Mucosa of gallbladder (tissue), 1 donor: ENCODE measurements at places on chromosomes 2 and 18. TPM values are rescaled to one million over a fixed set of nuclear protein-coding genes. Genes with fewer than 3 reads are reported as not detected.
A peak's percentile ranks its signal among the peaks of the same experiment; 100 is the strongest.

DNA sequence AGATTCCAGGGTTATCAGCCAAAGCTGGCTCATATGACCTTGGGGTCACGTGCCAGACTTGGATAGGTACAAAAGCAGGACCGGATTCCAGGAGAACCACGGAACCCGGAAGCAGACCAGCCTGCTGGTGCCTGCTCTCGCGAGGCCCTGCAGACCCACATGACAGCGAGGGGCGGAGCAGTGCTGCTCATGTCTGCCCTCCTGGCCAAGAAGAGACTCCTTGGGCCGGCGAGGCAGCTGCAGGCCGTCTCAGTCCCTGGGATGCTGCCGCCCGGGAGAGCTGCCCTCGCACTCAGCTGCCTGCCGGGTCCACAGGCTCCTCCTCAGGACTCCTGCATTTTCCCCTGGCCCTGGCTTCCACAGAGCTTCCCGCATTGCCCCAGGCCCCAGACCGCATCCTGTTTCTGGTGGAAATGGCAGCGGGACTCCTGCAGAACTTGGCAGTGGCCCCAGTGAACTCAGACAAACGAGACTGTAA lies 739.5 kb downstream of the SOCS6 start:
- DNase-seq, result no peak

SLC8A1 gene
- total RNA-seq, result 82.9 TPM

DNA sequence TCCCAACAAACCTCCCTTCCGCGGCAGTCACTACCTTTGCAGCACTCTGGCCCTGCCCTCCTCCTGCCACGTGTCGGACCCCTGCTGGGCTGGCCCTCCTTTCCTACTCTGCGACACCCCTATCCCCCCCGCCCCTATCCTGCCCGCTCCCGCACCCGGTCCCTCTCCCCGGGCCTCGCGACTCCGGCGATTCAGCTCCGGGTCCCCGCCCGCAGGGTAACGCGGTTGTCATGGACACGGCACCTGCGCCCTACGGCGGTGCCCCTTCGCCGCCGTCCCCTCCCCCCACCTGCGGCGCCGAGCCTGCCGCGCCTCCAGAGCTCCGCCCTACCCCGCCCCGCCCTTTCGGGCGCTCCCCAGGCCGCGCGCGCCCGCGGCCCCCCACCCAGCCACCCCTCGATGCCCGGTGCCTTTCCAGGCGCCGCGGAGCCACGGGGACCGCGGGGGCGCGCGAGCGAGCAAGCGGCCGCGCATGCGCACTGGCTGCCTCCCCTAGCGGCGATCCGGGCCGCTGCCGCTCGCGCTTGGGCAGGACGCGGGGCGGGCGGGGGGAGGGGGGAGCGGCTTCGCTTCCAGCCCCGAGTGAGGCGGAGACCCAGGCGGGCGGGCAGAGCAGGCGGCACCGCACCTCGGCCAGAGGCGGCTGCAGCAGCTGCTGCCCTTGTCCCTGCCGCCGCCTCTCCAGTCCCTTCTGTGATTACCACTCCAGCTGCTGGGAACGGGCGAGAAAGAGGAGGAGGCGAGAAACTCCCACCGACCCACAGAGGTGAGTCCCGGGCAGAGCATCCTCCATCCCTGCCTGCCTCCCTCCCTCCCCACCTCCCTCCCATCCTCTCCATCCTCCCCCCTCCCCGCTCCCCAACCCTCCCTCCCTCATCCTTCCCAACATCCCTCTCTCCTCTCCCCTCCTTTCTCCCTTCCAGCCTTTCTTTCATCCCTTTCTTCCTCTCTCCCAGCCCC lies at the start of gene CTNNA2:
CTNNA2 (plus strand) TSS at position 610 of the 960 bp plus-strand sequence.
- DNase-seq, result peak; percentile 11

AGXT gene
- 1.6 TPM for total RNA-seq

- no peak for DNase-seq
Measured at GRCh38 chr2:76849086-76849485, 673.1 kb downstream of the LRRTM4 start.

- DNase-seq, result no peak
Measured at GRCh38 chr2:200041639-200042038, 86.3 kb downstream of the MAIP1 start.

DNA sequence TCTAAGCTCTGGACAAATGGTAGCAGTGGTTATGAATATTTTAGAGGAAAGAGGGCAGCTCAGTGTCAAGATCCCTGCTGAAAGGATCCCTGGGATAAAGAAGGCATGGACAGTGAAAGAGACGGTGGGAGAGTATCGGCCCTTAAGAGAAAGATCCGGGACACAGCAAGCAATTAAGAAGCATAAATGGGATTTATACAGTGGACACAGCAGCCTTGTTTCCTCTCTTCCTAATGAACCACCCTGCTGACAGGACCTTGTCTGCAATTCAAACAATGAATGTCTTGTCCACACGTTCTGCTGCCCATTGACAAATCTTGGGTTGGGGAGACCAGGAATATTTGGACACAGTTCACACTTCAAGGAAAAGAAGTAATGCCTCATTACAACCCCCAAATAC lies 16.5 kb downstream of the CPLX4 start:
- no peak for DNase-seq

- DNase-seq, result peak; percentile 65
Measured at GRCh38 chr2:85390941-85391669, 19.1 kb downstream of the CAPG start.

DNA sequence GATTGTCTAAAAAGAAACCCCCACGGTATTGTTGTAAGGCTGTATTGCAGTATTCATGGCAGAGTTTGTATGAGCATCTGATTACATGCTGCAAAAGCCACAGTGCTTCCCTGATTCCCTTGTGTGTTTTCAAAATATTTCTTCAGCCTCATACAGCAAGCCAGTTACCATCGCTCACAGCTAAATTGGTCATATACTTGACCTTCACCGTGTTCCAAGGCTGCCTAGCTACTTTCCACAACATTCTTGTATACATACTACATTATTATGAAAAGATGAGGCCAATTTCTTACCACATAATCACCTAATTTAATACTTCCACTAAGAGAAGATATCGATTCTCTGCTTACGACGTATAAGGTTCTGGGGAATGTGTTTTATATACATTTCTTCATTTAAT lies 576.3 kb upstream of the CNTNAP5 start:
- DNase-seq, result no peak

DNA sequence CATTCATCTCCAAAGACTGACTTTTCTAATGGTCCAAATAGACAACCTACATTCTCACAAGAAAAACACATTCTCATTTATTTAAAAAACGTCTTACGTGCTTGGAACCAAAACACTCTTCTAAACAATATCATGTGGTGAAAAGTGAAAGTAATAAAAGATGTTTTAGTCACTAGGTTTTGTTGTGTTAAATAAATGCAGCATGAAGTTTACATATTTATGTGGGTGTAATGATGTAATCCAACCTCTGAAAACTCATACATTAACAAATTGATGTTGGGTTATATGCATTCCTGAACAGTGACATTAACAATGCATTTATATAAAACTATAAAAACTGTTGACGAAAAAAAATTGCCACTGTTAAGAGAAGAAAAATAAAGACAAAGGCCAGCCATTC lies 55.1 kb upstream of the ACVR2A start:
- DNase-seq, result no peak

DNA sequence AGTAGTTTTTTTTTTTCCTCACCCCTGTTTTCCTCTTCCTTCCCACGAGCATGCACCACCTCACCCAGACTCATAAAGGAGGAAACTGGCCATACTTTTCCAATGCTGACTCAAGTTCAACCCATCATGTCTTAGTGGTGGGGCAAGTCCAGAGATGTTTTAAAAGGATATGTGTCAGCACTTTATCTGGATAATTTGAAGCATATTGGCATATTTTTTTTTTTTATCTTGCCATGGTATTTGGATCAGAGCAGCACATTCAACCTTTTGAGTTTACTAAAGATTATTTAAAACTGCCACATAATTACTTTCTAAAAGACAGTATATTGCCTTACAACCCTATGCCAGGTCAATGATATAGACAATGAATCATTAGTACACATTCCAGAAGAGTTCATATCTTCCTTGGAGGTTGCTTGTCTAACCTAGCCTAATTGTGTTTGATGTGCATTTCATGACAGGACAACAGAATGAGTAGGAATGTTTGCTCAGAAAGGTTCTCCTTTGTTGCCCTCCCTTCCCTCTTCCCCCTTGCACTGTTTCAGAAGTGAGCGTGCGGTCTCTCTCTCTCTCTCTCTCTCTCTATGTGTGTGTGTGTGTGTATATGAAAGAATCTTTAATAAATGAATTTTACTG lies 950.7 kb upstream of the FAM98A start:
- DNase-seq, result no peak

DNA sequence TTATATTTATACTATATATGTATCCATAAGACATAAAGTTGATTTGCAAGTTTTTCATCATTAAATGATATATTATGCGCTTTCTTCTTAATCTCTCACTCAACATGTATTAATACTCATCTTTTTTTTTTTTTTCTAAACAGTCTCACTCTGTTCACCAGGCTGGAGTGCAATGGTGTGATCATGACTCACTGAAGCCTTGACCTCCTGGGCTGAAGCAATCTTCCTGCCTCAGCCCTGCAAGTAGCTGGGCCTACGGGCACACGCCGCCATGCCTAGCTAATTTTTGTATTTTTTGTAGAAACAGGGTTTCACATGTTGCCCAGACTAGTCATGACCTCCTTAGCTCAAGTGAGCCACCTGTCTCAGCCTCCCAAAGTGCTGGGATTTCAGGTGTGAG lies 51.4 kb upstream of the MAP4K3 start:
- DNase-seq, result peak; percentile 65

GRCh38 chr18:41789001-41789400 lies 166.0 kb upstream of the PIK3C3 start:
- DNase-seq, result no peak

DNA sequence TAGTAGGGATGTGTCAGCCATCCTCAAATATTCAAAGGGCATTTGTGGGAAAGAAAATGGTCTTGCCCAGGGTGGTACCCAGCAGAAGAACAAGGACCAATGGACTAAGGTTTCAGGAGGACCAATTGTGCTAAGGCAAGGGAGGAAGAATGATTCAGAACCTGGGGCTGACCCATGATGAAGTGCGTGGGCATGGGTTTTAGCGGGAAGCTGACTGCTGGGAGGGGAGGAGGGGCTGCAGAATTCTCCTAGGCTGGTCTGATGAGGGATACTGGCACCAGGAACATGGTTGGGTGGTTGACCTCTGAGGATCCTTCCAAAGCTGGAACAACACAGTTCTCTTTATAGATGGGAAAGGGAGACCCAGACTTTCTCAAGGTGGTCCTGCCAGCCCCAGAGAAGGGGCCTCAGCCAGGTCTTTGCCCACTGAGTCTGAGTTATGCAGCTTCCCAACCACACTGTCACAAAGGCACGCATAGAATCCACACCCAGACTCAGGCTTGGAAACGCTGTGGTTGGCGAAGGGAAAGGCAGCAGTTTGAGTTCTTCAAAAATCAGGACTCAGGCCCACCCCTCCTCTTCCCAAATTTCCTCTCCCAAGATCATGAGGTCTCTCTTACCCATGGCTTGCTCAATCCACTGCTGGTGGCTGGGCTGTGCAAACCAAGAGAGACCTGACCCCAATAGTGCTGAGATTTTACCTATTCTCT lies 37.3 kb downstream of the MARCO start:
- no peak for DNase-seq

- DNase-seq, result no peak
Measured at GRCh38 chr2:199191461-199191860, 266.3 kb downstream of the SATB2 start.
